ENCODE measurements at places on chromosomes 7 and 10.

GRCh38 chr7:138610671-138611170 lies 90.4 kb downstream of the SVOPL start:
- DNase-seq = no peak

GRCh38 chr10:131726967-131727366 lies 173.8 kb upstream of the PPP2R2D start:
- no peak for DNase-seq

- DNase-seq = peak; percentile 57
These were observed 171.1 kb upstream of the TBX20 start for GRCh38 chr7:35424869-35425495.

GRCh38 chr7:34177476-34177875 lies 272.1 kb downstream of the BMPER start:
- DNase-seq = no peak

DNA sequence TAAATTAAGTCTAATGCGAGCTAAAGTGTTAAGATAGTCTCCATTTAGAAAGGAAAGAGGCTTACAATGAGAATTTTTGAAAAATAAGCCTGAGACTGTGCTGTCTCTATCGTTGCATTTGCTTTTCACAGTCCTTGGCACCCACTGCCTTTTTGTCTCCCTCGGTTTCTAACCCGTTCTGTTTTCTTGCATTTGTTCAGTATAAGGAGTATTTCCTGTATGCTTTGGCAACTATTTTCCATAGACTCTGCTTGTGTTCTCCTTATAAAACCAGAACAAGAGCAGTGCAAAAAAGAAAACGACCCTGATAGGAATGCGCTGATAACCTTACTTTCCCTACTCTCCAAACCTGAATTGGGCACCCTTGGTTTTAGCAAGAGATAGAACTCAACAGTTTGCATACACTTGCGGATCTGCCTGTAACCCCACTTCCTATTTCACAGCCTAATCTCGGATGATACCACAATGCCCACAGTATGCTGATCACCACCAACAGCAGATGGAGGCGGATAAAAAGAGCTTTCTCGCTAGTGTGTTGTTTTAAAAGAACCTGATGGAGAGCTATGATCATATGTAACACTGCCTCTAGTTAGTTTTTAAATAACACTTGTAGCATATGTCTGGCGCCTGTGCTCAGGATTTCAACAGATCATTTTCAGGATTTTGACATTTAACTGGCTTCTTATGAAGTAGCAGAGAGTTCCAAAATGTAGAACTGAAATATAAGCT lies 1.6 kb upstream of the ARHGAP12 start:
- peak; percentile 11 for DNase-seq

- DNase-seq = no peak
These were observed 259.7 kb downstream of the HGF start for GRCh38 chr7:81510122-81510521.

GRCh38 chr10:62538606-62539005 lies 164.4 kb downstream of the ZNF365 start:
- no peak for DNase-seq

GRCh38 chr7:118080947-118081346 lies 103.0 kb upstream of the LSM8 start:
- DNase-seq = peak; percentile 48

GRCh38 chr7:26551740-26552139 lies 260.1 kb downstream of the SNX10 start:
- no peak for DNase-seq

All from activated naive CD8-positive, alpha-beta T cell treated with anti-CD3 and anti-CD28 coated beads, Interleukin-2, amount 50 U/mL, for 24 hours (primary cell).